Fibroblast of skin of abdomen (primary cell): ENCODE measurements at places on chromosomes 7 and 10.

- DNase-seq, result no peak
Measured at GRCh38 chr10:48813291-48813690, 126.3 kb downstream of the LRRC18 start.

GRCh38 chr7:29965030-29965429 is 24.6 kb downstream of the SCRN1 start:
- no peak for DNase-seq

- DNase-seq, result no peak
Measured at GRCh38 chr10:125980521-125981035, 84.2 kb downstream of the FANK1 start.

- no peak for DNase-seq
Measured at GRCh38 chr7:22372863-22373262, 15.9 kb upstream of the RAPGEF5 start.

DNA sequence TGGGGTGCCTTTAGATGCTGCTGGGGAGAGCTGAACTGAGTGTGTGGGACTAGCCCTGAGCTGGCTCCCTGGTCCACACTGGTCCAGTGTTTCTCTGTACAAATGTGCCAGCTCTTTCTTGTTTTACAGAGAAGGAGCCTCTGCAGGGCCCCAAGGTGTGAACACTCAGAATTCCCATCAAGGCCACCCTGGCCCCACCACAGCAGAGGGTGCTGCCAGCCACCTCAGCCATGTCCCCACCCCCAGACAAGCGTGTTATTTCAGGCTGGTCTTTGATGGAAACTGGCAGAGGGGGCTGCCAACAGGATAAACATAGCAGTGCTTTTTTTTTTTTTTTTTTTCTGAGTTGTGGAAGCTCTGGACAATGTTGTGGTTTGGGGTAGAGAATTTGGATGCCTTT is 68.5 kb upstream of the LRRC18 start:
- no peak for DNase-seq

GRCh38 chr7:134461916-134462315 is 3.0 kb upstream of the AKR1B1 start:
- DNase-seq, result no peak

DNA sequence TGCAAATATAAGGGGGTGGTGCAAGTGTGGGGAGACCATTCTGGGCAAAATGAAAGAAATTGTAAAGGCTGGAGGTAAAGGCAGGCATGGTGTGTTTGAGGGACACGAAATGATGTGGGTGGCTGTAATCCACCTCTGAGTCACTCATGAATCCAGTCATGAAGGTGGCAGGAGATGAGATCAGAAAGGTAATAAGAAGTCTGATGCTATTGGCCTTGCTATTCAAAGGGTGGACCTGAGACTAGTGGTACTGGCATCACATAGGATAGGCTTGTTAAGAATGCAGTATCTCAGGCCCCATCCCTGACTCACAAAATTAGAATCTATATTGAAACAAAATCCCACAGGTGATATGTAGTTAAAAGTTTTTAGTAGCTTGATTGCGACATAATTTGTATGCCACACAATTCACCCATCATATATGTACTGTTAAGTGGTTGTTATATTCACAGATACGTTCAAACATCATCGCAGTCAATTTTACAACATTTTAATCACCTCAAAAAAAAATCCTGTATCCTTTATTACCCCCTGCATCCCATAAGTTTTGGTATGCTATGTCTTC is 85.6 kb downstream of the ST8SIA6 start:
- DNase-seq, result no peak
